Stimulated activated CD8-positive, alpha-beta memory T cell treated with anti-CD3 and anti-CD28 coated beads, Interleukin-4, amount 100 ng/mL, for 4 hours (primary cell): ENCODE measurements at places on chromosomes 5 and 9.

DNA sequence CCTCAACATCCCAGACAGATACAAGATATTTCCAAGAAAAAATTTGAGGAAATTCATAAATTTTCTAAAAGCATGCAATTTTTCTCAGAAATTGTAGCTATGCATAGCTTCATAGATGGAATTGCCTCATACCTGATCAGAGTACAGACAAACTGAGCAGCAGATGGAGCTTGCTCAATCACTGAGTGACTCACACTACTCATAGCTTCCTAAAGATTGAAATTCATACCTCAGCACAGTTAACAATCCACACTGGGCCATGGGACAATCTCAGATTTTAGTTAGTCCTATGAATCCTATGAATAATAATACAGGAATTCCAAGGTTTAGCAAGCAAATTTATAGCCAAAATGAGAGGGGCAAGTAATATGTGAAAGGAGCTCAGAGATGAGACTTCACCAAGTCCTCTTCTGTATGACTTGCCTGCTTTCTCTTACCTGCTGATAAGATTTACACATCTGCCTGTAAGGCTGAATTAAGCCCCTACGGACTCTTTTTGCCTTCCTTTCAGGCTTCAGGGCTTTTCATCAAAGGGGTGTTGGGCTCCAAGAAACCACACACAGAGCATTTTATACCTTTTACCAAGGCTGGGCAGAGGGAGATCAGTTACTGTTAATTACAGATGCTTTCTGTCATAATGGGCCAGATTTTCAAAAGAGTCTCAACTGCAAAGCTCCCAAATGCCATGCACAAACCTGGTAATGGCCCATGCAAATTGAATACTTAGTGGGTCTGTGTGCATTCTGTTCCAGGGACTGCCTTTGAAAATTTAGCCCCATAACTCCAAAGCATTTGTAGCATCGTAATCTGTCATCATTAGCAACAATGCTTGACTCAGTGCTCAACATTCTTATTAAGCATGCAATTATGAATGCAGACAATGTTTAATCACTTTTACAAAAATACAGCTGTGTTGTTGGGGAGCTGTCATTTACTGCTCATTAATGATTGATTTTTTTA is 439.3 kb downstream of the DTWD2 start:
- DNase-seq: no peak

GRCh38 chr9:82332774-82333152 is 344.2 kb downstream of the SPATA31D1 start:
- no peak for DNase-seq

GRCh38 chr5:101543780-101544179 is 640.7 kb upstream of the ST8SIA4 start:
- no peak for DNase-seq

DNA sequence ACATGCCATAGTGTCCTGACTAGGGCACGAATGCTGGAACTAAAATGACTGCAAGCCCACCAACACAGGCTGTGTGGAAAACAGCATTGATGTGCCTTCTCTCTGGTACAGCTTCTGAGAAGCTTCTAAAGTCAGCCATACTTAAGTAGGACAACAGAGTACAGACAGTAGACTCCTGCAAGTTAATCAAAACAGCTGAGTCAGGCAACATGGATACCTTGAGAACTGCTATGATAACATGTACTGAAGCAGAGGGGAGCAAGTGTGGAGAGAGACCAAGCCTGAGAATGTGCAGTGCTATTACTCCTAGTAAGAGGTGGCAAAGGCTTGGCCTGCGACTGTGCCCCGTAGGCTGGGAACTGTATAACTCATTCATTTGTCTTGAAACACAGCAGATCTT is 2.5 kb downstream of the ISCA1 start:
- no peak for DNase-seq

- no peak for DNase-seq
Observed at GRCh38 chr5:158320178-158320674, 461.3 kb upstream of the CLINT1 start.

DNA sequence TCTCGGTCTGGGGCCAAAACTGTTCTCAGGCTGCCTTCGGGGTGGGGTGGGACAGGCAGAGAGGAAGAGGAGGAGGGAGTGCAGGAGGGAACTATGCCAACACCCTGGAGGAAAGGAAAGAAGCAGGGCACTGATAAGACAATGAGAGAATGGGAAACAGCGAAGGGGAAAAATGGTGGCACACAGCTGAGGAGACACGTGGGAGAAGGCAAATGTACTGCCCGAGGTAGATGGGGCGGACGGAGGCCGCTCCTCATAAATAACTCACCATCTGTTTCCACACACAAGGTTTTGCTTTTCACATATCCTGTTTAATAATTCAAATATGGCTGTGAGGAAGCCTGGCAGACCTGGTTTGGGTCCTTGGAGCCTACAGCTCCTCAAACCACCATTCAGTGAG is 148.2 kb upstream of the LRRTM2 start:
- DNase-seq: no peak

- no peak for DNase-seq
Observed at GRCh38 chr9:92324431-92324830, 719 bp downstream of the NOL8 start.

- no peak for DNase-seq
Observed at GRCh38 chr9:92600462-92601261, 64.9 kb upstream of the ECM2 start.

DNA sequence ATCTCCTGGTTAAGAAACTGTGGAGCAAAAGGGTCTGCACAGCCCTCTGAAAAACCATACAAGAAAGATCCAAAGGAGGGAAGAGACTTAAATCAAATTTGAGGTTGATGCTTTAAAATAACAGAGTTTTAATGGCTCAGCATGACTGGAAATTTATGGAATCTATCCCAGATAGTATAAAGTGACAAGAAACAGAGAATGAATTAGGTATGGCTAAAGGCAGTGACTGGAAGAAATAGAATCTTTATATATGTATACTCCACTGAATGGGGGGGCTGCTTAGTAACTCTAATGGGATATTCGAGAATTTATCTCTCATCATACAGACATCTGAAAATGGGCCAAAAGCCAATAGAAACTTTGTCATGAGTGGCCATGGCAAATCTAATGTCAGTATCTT is 17.6 kb upstream of the MOCS2 start:
- DNase-seq: no peak

DNA sequence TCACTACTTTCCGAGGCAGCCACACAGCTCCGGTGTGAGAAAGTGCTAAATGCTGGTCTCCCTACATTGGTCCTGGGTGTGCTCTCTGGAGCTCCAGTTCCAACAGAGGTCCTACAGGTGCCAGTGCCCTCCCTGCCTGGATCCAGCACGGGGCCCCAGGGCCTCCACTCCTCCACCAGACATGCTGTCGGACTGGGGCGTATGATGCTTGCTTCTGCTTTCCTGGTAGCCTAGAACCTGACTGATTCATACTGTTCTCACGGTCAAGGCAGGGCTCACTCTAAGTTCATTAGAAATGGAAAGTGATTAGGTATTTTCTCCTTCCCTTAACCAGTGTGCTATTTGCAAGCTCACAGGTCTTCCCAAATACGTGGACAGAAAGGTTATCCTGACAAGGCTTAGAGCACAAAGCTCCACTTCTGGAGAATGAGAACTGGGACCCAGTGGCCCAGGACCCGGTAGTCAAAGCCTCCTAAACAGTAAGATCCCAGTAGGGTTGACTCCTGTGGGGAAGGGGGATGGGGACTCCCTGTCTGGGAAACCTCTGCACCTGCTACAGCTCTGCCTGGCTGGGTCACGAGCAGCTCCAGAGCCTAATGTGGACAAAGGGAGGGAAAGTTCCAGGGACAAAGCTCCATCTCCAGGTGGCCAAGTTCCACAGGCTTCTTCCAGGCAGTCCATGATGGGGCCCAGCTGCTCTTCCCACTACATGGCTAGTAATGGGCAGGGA is 98.1 kb downstream of the PAX5 start:
- DNase-seq: no peak

DNA sequence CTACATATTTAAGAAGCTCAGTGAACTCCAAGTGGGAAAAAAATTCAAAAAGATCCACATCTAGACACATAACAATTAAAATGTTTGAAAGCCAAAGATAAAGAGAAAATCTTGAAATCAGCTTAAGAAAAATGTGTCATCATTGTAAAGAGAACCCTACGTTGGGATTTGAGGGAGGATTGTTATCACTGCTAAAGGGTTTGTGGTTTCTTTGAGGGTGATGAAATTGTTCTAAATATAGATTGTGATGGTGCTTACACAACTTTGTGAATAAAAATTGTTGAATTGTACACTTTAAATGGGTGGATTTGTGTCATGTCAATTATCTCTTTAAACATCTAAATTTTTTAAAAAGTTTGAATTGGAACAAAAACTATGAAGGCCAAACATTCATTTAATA is 92.2 kb upstream of the ADAMTS19 start:
- DNase-seq: no peak

GRCh38 chr9:95757439-95757838 is 118.1 kb upstream of the ERCC6L2 start:
- no peak for DNase-seq

DNA sequence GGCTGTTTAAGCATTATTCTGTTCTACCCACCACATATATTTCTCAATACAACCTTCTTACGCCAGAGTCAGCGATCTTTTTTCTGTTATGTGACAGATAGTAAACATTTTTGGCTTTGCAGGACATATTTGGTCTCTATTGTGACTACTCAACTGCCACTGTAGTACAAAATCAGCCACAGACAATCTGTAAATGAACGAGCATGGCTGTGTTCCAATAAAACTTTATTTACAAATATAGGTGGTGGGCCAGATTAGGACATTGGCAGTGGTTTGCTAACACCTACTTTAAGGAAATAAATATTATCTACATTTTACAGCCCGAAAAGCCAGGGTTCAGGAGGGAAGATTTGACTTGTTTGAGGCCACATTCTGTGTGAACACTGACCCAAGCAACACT is 40.2 kb upstream of the FBXW11 start:
- no peak for DNase-seq

DNA sequence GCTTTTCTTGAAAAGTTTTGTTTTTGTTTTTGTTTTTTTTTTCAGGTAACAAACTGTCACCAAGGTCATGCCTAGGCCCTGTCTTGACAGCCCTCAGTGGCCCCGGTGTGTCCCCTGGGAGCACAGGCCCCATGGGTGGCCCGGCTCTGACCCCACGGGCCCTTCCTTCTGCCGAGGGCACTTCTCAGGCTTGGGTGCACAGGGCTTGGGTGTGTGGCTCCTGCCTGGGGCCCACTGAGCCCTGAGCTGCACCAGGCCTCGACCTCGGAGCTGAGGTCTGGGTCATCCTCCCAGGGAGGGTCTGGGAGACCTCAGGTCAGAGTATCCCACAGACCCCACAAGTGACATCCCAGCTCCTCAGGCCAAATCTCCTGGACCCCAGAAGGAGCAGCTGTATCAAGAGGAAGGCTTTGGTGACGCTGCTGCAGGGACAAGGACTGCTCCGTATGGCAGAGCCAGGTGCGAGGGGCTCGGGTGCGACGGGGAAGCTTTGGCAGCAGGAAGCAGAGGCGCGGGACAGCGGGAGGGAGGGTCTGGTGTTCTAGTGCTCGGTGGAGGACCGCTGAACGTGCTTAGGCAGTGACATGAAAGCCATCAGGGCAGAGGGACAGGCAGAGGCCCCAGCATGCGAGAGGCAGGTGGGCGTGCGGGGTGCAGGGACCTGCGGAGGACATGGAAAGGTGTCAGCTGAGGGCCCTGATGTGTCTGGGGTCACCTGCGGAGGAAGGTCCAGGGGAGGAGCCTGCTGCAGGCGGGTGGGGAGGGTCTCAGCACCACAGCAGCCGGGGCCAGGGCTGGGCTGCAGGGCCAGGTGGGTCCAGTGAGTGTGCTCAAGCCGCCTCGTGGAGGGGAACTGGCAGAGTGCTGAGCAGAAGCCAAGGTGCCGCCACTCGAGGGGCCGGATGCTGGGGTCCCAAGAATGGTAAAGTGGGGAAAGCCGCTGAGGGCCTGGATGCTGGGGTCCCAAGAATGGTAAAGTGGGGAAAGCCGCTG is 18.4 kb upstream of the SLC9A3 start:
- DNase-seq: no peak
